ENCODE measurements at places on chromosomes 6 and 20. TPM values are rescaled to one million over a fixed set of nuclear protein-coding genes. Genes with fewer than 3 reads are reported as not detected.

The FOXS1 gene
- not detected for total RNA-seq

- DNase-seq, result no peak
Measured at GRCh38 chr6:87808005-87808757, 106.1 kb upstream of the AKIRIN2 start.

The CGA gene
- total RNA-seq, result not detected

The CBLN4 gene
- not detected for total RNA-seq

- no peak for DNase-seq
Measured at GRCh38 chr6:159233365-159234101, 64.3 kb downstream of the FNDC1 start.

- peak; percentile 65 for DNase-seq
Measured at GRCh38 chr6:119110601-119111548, 32.4 kb upstream of the FAM184A start.

- no peak for DNase-seq
Measured at GRCh38 chr20:48770700-48771442, 56.9 kb downstream of the PREX1 start.

- DNase-seq, result no peak
Measured at GRCh38 chr6:65000815-65001214, 706.2 kb downstream of the EYS start.

- no peak for DNase-seq
Measured at GRCh38 chr20:57173986-57174385, 92.5 kb downstream of the BMP7 start.

The MOXD1 gene
- 0.09 TPM for total RNA-seq

GRCh38 chr6:25010176-25010575 lies 74.4 kb upstream of the RIPOR2 start:
- no peak for DNase-seq

GRCh38 chr6:109296452-109296851 lies 85.8 kb downstream of the CD164 start:
- DNase-seq, result no peak

- DNase-seq, result no peak
Measured at GRCh38 chr20:3798373-3798768, 2.3 kb downstream of the CDC25B start.

DNA sequence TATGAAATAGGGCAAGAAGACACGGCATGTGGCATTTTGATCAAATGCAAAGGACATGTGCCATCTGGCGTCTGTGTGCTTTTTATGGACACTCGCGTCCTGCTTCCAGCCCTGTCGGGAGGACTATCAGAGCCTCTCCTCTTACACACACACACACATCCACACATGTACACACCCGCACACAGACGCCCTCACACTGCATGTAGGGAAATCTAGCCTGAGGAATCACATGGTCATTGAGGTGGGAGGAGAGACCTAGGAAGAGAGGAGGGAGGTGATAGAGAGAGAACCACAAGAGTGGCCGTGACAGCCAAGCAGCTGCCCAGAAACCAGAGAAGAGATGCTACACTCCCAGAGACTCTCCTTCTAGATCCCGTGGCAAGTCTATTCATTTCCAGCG lies 105.9 kb upstream of the CDYL start:
- no peak for DNase-seq
